ENCODE measurements at places on chromosomes 7 and 10.

DNA sequence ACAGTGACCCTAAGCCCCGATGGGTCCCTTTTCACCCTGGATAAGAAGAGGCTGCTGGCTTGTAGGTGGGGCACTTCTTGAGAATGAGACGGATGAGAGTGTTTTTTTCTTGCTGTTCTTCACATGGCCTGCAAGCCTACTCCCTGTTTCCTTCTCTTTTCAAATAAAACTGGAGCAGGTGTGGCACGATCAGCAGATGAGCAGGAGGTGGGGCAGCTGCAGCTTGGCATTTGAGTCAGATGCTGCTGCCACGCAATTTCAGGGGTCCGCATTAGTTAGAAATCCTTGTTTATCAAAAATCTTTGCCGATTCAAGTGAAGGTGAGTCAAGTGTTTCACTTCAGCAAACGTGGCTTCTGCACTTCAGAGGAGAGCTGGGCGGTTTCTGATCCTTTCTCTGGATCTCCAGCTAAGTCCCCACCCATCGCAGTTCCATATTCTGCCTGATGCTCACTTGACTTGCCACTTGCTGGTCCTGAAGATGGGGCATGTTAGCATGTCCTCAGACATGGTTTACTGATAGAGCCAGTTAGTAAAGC lies 20.8 kb downstream of the WDFY4 start:
- DNase-seq = no peak

GRCh38 chr10:56920601-56921261 lies 559.7 kb upstream of the ZWINT start:
- DNase-seq = no peak

DNA sequence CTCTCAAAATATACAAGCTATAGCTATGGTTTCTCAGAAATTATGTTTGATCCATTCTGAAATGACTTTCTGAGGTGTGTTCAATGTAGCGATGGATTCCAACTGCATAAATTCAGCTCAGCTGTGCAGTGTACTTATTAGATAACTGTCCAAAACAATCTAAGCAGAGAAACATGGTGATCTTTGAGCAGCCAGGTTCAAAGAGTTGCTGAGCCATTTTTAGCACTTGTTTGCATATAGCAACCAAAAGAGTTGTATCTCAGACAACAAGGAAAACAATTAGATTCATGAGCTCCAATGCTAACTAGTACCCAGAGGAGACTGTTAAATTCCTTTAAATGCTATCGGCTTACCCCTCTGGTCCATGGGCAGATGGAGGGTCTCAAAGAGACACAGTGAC lies 15.9 kb upstream of the KCNIP2 start:
- no peak for DNase-seq

DNA sequence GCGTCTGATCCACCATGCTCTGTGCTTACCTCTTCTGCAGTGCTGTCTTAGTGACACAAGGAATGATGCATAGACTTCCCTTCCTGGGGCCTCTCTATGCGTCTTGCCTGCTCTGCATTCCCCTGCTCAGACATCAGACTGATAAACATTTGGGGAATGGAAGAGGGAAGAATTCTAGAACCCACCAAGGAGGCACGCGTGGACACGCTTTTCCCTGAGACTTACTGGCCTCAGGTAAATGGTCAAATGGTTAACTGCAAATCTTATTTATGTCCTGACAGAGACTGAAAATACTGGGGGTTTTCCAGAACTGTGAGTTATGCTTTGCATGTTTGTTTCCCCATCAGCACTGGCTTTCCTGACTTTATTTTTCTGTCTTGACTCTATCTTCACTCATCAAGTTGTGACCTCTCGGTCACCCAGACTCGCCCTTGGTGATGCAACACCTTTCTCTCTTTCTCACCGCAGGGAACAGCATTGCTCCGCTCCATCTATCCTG lies 285.9 kb upstream of the FZD8 start:
- DNase-seq = no peak

DNA sequence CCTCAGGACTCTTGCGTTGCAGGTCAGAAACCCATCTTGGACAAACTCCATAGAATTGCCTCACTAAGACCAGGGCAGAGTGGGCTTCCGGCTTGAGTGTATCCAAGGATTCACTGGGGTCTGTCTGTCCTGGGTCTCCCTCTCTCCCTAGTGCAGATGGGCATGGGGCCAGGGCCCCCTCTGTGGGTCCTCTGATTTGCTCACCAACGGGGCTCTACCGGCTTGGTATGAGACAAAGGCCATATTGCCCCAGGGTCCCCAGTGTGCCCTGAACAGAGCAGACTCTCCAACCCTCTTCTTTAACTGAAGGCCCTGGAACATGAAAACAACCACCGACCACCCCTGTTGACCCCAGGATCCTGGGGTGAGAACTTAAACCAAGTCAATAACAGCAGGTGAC lies 68.2 kb upstream of the CHST15 start:
- DNase-seq = no peak

- DNase-seq = no peak
Observed at GRCh38 chr7:3154317-3154716, 110.7 kb upstream of the CARD11 start.
